ENCODE measurements at places on chromosomes 2 and 18. TPM values are rescaled to one million over a fixed set of nuclear protein-coding genes. Genes with fewer than 3 reads are reported as not detected.

DNA sequence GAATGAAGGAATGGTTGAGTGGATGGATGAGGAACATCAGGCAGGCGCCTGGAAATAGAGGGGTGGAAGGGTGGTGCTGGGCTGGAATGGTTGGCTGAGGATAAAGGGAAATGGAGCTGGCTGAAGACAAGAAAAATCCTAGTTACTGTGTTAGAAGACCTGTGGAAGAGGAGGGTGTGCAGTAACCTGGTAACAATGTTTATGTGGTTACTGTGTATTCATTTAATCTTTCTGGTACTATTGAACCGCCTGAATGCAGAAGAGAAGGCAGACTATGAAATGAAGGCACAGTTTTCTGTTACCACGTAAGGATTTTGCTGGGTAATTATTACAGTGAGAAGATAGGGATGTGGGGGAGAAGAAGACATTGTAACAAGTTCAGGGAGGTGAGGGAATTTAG, 110.3 kb upstream of the MGAT5 start:
- no peak for DNase-seq

Gene MARCHF7
- 98.2 TPM for total RNA-seq

DNA sequence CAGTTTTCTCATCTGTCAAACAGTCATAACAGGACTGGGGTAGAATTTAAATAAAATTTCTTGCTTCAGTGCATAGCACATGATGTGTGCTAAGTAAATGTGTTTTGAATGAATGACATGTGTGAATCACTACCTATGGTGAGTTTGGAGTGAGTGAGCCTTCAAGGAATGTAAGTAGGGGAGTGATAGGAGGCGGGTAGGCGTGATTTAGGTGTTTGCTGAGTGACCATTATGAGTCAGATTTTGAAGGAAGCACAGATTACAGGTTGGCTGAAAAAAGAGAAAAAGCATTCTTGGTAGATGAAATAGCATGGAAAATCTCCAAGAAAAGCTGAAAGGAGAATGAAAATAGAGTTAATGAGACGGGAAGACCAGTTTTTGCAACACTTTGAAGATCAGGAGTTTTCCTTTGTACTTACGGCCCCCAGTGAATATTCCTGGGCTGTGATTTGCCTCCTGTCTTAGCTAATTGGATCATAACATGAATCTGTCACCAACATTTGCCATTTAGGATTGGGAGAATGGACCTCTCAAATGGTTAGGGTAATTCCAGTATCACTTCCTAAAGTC, 136.9 kb upstream of the GATA6 start:
- peak; percentile 32 for DNase-seq

Gene SETBP1
- total RNA-seq = 1.6 TPM

- no peak for DNase-seq
Measured at GRCh38 chr18:13613591-13614501, 112.5 kb downstream of the FAM210A start.

Gene ZNF516
- 5.5 TPM for total RNA-seq

DNA sequence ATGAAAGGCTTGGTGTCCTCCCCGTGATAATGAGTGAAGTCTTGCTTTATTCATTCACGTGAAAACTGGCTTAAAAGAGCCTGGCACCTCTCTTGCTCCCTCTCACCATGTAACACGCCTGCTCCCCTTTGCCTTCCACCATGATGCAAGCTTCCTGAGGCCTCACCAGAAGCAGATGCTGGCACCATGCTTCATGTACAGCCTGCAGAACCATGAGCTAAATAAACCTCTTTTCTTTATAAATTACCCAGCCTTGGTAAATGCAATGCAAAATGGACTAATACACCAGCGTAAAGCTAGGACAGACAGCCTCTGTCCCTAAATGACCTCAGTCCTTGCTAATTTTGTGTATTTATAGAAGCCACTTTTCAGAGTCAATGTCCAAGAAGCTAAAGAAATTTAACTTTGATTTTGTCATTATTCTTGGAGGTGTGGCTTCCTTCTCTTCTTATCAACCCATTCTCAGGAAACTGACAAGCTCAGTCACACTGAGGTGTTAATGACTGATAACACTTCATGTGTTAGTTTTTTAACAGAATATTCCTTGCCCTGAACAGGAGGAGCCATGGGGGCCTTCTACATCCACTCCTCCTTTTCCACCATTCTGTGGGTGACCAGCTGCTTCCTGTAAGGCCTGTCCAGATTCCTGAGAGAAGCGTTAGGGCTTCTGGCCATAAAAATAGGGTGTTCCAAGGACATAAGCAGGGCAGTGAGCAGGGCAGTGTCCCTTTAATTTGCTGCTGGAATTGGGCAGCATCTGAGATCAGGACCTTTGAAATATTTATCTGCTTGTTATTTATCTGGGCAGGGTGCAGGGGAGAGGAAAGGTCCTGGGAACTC, 38.0 kb upstream of the EPAS1 start:
- no peak for DNase-seq

DNA sequence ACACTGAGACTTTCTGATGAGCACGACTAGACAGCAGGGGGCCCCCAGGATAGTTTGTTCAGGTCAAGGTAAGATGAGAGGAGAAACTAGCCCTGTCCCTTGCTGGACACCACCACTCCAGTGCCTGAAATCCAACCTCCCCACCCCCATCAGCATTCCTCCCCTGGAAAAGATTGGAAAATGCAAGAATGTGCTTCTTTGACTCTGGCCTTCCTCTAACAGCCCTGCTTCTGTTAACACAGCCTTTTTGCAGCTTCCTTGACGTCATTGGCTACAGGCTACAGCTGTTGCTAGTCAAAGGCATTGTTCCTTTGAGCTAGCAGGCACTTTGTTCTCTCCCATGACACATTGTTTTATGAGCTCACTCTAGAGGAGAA, 20.1 kb upstream of the LTBP1 start:
- peak; percentile 72 for DNase-seq

Gene PXDN
- 126 TPM for total RNA-seq

Gene KIAA2012
- total RNA-seq = not detected

Gene CCDC68
- total RNA-seq = 1.1 TPM

GRCh38 chr2:115763601-115764000, 1321.2 kb downstream of the DPP10 start:
- no peak for DNase-seq

- no peak for DNase-seq
Measured at GRCh38 chr2:38033646-38034045, 42.3 kb downstream of the CYP1B1 start.

- no peak for DNase-seq
Measured at GRCh38 chr2:61926531-61927477, 21.3 kb downstream of the COMMD1 start.

Gene NT5DC4
- total RNA-seq = not detected

DNA sequence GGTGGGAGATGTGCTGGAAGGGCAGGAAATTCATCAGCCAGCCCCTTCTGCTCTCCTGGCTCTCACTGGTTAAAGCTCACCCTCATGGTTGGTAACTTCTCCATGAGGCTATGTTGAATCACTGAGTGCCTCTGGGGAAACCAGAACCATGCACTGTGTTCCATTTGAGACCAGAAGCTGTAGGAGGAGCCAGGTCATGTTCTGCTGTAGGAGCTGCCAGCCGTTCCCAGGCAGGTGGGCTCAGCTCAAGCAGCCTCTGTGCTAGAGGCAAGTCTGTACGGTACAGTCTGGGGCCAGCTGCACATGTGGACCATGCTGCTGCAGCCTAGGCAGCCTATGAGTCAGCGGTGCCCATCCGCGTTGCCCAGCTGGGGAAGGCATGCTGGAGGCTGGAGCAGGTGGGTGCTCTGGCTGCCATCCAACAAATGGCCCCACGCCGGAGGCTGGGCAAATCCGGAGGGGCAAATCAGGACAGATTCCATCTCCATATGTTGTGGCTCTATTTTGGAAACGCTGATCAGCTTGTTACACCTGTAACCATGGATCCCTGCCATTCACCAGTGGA, 22.0 kb upstream of the KCNF1 start:
- DNase-seq = peak; percentile 39

GRCh38 chr18:24613896-24614640, 153.6 kb downstream of the HRH4 start:
- DNase-seq = no peak

GRCh38 chr2:102181376-102181775, 5.4 kb upstream of the IL1RL2 start:
- no peak for DNase-seq

Gene SOX11
- 12.1 TPM for total RNA-seq

DNA sequence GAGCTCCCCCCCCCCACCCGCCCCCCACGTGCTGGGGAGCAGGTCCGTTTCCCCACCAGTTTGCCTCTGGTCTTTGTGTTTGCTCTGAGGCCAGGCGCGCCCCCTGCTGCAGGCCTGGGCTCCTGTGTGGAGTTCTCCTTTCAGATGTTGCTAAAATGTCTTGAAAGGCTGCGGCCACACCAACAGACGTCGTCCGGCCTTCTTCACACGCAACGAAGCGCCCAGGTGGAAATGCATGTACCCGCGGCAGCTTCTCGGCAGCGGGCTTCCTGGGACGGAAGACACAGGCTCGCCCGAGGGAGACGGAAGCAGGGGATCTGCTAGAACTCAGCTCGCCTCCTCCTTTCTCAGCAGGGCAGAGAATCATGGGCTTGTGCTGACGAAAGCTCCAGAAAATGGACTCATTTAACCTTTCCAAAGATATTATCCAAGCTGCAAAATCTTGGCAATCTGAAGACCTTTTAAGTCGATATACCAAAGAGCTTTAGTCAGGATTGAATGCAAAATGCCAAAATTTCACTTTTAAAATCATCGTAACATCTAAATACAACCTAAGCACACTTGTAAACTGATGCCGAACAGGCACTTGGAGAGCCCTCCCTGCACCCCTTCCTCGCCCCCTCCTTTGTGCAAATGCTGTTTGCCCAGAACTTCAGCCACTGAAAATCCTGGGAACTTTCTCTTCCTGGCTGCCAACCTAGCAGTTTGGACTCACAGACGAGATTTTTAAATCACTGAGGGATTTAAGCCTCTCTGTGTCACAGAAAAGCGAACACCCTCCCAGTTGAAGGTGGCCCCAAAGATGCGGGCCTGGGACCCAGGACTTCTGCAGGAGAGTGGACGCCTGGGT, 125.5 kb upstream of the ZNF516 start:
- DNase-seq = peak; percentile 44

GRCh38 chr2:24959761-24960160, 12.0 kb downstream of the DNAJC27 start:
- DNase-seq = no peak

Gene SERPINB2
- 0.80 TPM for total RNA-seq

DNA sequence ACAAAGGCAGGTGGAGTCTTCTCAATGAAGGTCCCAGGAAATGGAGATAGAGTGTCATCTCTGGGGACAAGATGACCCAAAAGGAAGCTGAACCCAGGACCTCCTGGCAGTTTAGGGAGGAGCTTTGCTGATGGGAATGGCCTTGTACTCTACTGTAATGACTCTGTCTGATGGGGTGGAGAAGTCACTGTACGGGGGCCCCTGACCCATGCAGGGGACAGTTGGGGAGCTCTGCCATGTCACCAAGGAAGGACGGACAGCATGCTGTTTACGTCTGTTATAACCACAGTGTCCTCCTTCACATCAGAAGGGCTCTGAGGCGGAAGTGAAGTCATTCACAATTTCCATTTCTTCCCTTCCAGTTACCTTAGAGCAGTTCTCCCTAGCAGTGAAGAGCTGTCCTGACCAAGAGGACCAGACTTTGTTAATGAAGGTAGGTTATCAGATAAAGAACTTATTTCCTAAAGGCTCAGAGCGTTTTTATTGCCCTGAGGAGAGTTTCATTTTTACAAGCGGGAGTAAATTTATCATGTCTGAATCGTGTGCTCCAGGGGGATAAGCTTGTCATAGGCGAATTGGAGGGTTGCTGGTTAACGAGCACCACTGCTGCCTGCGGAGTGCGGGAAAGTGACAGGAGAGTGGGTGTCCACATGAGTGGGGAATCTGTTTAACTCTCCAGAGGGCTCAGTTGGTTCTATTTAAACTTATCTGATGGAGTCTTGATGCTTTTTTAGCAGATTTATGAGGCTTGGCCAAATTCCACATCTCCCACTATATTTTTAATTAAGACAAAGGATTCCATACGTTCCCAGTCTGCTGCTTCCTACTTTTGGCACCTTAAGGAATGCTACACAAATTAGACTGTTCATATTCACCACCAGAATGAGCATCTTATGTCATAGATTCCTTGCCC, 71.6 kb upstream of the BCL2L11 start:
- no peak for DNase-seq

Gene LRRFIP1
- 60.7 TPM for total RNA-seq

GRCh38 chr2:56918790-56919189, 735.0 kb downstream of the CCDC85A start:
- DNase-seq = no peak

Gene CTLA4
- total RNA-seq = not detected

Gene GAREM2
- 1.2 TPM for total RNA-seq

DNA sequence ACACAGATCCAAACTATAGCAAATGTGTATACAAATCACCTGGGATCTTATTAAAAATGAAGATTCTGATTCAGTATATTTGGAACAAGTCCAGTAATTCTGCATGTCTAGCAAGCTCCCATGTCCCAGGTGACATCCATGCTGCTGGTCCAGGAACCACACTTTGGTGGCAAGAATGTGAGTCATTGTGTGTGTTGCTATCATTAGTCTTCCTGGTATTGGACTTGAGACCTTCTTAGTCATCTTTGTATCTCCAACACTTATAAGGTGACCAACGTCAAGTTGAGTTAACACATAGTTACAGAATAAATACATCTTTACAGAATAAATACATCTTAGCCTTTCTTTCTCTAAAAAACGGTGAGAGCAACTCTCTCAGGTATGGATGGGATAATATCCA, 107.9 kb upstream of the NDUFV2 start:
- no peak for DNase-seq

Gene SNORC
- total RNA-seq = 0.32 TPM

DNA sequence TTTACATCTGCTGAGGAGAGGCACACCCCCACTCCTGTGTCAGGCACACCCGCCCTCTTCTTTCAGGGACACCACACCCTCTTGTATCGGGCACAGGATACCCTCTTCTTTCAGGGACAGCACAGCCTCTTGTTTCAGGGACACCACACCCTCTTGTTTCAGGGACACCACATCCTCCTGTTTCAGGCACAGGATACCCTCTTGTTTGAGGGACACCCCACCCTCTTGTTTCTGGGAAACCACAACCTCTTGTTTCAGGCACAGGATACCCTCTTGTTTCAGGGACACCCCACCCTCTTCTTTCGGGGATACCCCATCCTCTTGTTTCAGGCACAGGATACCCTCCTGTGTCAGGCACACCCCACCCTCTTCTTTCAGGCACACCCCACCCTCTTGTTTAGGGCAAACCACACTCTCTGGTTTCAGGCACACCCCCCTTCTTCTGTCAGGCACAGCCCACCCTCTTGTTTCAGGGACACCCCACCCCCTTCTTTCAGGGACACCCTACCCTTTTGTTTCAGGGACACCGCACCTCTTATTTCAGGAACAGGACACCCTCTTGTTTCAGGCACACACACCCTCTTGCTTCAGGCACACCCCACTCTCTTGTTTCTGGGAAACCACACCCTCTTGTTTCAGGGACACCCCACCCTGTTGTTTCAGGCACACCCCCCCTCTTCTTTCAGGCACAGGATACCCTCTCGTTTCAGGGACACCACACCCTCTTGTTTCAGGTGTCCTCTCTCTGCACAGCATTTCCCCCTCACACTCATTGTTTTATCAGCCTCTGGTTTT, 96.2 kb downstream of the TPO start:
- DNase-seq = no peak

Gene SEPTIN2
- total RNA-seq = 350 TPM

Gene OSBPL6
- total RNA-seq = 18.1 TPM

GRCh38 chr2:106642679-106643078, 155.5 kb downstream of the CD8B2 start:
- no peak for DNase-seq
